ENCODE measurements at places on chromosomes 1 and 21.

- no peak for DNase-seq
Observed at GRCh38 chr1:236850077-236850979, 55.2 kb downstream of the MTR start.

GRCh38 chr1:204505674-204506200 lies 10.5 kb upstream of the MDM4 start:
- no peak for DNase-seq

DNA sequence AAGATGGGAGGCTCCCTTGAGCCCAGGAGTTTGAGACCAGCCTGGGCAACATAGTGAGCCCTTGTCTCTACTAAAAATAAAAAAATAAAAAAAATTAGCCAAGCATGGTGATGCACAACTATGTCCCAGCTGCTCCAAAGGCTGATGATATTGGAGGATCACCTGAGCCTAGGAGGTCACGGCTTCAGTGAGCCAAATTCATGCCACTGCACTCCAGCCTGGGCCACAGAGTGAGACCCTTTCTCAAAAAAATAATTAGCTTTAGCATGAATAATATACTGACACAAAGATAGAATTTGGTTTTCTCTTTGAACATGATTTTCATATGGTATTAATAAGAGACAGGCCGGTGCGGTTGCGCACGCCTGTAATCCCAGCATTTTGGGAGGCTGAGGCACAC lies 88.8 kb downstream of the DESI2 start:
- DNase-seq = no peak

- DNase-seq = no peak
Observed at GRCh38 chr1:118325550-118326225, 140.7 kb upstream of the SPAG17 start.

- DNase-seq = no peak
Observed at GRCh38 chr1:8563944-8564537, 246.1 kb downstream of the SLC45A1 start.
